Frontal cortex (tissue), 4 donors: ENCODE measurements at places on chromosomes 3 and 15.

GRCh38 chr15:60353245-60353920 lies 44.4 kb downstream of the ANXA2 start:
- DNase-seq: no peak

DNA sequence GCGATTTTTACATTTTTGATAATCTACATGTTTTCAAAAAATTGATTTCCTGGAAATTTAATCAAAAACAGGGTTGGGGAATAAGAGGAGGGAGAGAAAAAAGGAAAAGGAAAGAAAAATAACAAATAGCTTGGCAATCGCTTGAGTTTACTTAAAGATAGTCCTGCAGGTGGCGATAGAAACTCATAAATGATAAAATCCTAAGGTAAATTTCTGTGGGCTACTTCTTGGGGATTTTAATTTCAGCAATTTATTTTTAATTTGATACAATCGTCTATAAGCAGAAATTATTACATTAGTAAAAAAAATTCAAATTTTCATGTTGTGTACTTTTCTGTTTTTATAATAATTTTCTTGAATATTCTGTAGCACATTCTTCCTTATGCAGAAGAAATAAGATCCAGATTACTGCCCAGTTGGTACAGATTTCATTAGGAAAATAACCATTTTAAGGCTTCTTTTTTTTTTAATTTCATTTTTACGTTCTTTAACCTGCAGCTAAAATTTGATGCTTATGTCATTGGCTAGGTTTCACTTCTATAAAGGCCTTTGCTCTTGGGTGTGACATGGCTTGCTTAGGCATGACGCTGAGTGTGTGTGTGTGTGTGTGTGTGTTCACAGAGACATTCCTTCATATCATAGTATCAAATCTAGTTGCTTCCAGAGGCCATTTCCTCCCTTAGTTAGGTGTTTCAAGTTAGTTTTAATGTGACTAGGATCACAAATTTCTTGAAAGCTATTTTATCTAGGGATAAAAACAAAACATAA lies 181.8 kb downstream of the MCTP2 start:
- no peak for DNase-seq

DNA sequence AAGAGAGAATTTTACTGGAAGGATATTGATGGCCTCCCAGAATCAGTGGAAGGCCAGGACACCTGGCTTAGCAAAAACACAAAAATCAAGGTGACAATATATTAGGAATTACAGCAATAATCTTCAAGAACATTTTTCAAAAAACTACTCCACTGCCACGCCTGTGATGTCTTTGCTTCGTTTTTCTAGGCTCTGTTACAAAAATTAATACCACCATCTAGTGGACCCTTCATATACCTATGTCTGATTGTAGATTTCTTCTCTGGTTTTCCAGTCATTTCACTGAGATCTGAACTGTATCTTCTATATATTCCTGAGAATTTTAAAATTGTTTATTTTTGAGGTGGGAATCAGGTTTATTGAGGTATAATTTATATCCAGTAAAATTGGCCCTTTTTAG lies 5.6 kb upstream of the SLC33A1 start:
- no peak for DNase-seq

GRCh38 chr3:28948685-28949084 lies 332.2 kb upstream of the RBMS3 start:
- DNase-seq: no peak

GRCh38 chr15:25061808-25062550 lies 107.2 kb downstream of the SNRPN start:
- no peak for DNase-seq

DNA sequence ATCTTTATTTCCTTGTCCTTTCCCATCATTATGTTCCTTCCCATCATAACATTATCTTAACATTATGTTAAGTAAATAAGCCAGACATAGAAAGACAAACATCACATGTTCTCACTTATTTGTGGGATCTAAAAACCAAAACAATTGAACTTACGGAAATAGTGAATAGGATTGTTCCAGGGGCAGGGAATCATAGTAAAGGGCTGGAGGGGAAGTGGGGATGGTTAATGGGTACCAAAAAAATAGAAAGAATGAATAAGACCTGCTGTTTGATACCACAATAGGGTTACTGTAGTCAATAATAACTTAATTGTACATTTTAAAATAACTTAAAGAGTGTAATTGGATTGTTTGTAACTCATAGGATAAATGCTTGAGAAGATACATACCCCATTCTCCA lies 36.7 kb upstream of the MBNL1 start:
- no peak for DNase-seq

DNA sequence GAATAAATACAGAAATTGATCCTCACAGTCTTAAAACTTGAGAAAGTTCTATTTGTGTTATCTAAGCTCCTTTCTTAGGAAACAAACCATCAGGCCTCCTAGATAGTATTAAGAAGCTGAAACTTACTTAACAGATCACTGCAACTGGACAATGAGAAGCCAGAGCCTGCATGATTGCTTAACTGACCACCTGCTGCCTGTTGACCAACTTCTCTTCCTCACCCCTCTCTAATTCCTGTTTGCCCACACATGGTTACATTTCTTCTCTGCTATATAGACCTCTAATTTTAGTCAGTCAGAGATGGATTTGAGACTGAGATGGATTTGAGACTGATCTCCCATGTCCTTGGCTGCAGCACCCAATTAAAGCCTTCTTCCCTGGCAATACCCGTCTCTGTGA lies 13.5 kb downstream of the CCPG1 start:
- DNase-seq: no peak

- DNase-seq: no peak
These were observed 218.5 kb upstream of the PLSCR5 start for GRCh38 chr3:146823622-146824021.

DNA sequence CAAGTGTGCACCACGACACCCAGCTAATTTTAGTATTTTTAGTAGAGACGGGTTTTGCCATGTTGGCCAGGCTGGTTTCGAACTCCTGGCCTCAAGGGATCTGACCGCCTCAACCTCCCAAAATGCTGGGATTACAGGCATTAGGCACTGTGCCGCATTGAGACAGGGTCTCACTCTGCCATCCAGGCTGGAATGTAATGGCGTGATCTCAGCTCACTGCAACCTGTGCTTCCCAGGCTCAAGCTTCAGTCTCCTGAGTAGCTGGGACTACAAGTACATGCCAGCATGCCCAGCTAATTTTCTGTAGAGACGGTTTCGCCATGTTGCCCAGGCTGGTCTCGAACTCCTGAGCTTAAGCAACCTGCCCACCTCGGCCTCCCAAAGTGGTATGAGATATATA lies 51.6 kb downstream of the ACAD9 start:
- DNase-seq: no peak

GRCh38 chr15:84909029-84909428 lies 24.6 kb downstream of the SLC28A1 start:
- DNase-seq: no peak

DNA sequence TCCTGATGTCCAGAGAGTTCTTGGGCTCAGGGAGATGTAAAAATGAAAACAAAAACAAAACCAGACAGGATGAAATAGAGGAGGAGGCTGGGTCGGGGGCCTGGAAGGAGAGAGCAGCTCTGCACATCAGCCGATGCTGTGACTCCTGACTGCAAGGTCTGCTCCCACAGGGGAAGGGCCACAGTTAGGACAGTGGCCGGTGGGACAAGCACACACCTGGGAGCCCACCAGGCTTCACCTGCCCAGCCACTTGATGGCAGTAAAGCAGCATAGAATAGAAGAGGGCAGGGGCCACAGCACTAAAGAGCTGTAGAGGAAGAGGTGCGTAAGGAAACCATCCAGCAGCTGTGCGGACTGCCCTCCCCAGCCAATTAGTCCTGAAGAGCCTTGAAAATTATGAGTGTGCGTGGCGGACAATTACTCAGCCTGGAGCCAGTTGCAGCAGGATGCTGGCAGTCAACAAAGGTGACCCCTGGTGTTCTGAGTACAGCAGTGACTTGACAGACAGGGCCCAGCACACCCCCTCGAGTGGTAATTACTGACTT lies 29.8 kb downstream of the ALS2CL start:
- peak; percentile 7 for DNase-seq

DNA sequence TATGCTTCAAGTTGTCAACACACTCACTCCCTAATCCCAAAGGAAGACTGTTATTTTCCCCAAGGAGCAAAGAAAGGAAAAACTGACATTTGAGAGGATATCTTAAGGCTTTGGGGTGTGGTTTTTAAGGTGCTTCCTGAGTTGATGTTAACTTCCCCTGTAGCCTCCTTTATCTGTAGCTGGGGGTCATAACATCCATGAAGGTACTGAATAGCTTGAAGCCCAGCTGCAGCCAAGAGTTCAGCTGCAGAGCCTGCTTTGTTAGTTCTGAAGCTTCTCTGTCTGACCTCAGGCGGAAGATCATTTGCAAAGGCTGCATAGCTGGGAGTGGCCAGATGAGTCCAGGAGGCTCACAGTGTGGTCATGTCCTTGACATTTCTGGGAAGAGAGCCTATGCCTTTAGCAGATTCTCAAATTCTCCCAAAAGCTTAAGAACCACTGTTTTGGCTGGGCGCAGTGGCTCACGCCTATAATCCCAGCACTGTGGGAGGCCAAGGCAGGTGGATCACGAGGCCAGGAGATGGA lies 165.4 kb downstream of the SV2B start:
- no peak for DNase-seq

DNA sequence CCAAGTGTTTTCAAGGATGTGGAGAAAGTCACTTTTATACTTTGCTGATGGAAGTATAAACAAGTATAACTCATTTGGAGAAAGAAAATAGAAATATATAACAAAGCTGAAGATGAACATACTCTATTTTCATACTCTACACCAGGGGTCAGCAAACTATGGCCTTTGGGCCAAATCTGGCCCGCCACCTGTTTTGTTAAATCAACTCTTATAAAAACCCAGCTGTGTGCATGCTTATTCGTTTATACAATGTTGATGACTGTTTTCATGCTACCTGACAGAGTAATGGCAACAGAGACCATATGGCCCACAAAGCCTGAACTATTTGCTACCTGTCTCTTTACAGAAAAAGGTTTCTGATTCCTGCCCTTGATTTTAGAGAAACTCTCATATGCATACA lies 124.0 kb downstream of the NR1D2 start:
- no peak for DNase-seq

- DNase-seq: no peak
These were observed 108.3 kb downstream of the IQSEC1 start for GRCh38 chr3:12964711-12965612.

DNA sequence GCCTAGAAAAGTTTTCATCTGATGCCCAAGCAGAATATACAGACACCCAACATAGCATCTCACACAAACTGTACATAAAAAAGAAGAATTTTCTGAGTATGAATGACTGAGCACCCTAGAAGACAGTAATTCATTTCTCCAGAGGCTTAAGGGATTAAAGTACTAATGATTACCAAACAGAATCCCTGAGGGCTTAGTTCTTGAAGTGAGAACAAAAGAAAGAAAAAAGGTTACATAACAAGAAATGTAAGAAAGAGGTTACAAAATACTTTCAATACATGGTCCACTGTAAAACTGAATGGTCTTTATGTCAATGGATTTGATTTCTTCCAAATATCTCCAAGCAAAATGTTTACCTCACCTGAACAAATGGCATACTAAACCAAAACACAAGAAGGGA lies 9.1 kb upstream of the NEK10 start:
- DNase-seq: no peak

- DNase-seq: no peak
These were observed 10.6 kb downstream of the FBN1 start for GRCh38 chr15:48634893-48635292.

- DNase-seq: no peak
These were observed 64.6 kb upstream of the SLC6A6 start for GRCh38 chr3:14337828-14338227.

GRCh38 chr15:88872106-88872505 lies 23.2 kb downstream of the HAPLN3 start:
- DNase-seq: no peak

- no peak for DNase-seq
These were observed 105.4 kb downstream of the CACNA1D start for GRCh38 chr3:53599771-53600170.

GRCh38 chr15:83665480-83665879 lies 11.6 kb downstream of the ADAMTSL3 start:
- DNase-seq: no peak

GRCh38 chr3:189389346-189389745 lies 217.6 kb downstream of the TPRG1 start:
- DNase-seq: no peak

GRCh38 chr3:193932136-193932535 lies 203.8 kb upstream of the HES1 start:
- no peak for DNase-seq

DNA sequence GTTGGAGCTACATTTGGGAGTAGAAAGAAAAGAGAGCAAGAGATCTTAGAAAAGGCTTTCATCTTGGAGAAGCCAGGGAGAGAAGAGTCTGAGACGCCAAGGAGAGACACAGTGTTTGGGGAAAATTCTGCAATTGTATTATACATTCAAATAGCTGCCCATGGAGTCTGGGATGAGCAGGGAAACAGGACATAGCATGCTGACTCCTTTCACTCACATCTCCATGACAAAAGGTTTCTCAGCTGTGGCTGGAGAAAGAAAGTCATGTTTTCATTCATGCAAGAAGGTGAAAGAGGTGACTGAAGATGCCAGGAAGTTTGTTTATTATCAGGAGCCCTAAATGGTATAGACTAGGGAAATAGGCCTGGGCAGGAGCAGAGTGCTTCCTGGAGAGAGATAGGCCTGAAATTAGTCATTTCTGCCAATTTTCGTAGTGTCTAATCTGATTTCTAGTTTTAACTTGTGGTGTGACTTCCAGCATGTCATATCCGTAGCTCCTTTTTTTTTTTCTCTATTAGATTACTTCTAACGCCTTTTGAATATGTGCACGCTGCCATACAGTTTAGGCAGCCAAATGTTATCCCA lies 34.1 kb downstream of the ACP3 start:
- DNase-seq: no peak

- DNase-seq: no peak
These were observed 25.1 kb upstream of the BCL2L10 start for GRCh38 chr15:52137432-52138357.

GRCh38 chr15:49288391-49288790 lies 118.3 kb downstream of the GALK2 start:
- DNase-seq: no peak

- no peak for DNase-seq
These were observed 385.3 kb downstream of the NTRK3 start for GRCh38 chr15:87871258-87871681.

DNA sequence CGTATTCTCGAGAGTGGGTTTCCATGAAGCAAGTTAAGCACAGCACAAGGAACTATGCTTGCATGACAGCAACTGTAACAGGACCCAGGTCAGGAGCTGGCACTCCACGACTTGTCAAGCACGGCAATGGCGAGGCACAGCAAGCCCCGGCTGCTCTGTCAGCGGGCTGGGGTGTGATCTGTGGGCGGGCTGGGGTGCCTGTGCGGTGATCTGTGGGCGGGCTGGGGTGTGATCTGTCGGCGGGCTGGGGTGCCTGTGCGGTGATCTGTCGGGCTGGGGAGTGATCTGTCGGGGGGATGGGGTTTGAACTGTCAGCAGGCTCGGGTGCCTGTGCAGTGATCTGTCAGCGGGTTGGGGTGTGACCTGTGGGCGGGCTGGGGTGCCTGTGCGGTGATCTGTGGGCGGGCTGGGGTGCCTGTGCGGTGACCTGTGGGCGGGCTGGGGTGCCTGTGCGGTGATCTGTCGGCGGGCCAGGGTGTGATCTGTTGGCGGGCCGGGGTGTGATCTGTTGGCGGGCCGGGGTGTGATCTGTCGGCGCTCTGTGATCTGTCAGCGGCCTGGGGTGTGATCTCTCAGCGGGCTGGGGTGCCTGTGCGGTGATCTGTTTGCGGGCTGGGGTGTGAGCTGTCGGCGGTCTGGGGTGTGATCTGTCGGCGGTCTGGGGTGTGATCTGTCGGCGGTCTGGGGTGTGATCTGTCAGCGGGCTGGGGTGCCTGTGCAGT lies 205.7 kb downstream of the XXYLT1 start:
- DNase-seq: no peak

- DNase-seq: no peak
These were observed 26.8 kb downstream of the KLHDC8B start for GRCh38 chr3:49198161-49198560.
